ENCODE measurements at places on chromosomes 1 and 21. TPM values are rescaled to one million over a fixed set of nuclear protein-coding genes. Genes with fewer than 3 reads are reported as not detected.

The KLHDC8A gene
- total RNA-seq = 0.34 TPM

The HSPA6 gene
- total RNA-seq = 0.29 TPM

The DRAXIN gene
- total RNA-seq = 0.97 TPM

The SYPL2 gene
- 0.15 TPM for total RNA-seq

The EGLN1 gene
- 25.2 TPM for total RNA-seq

The PTPN22 gene
- 4.1 TPM for total RNA-seq

The LAPTM5 gene
- total RNA-seq = 0.21 TPM

The CADM3 gene
- total RNA-seq = 0.57 TPM

The CD1B gene
- total RNA-seq = not detected

The SPRR1A gene
- total RNA-seq = not detected

The TTC39A gene
- total RNA-seq = 0.06 TPM

The SPRR2G gene
- not detected for total RNA-seq

The LSS gene
- 25.3 TPM for total RNA-seq

The PROK1 gene
- not detected for total RNA-seq

The DENND2C gene
- total RNA-seq = 3.2 TPM

The E2F2 gene
- total RNA-seq = 37.1 TPM

The SLC2A5 gene
- total RNA-seq = not detected

The SAMD13 gene
- total RNA-seq = 1.9 TPM

The LCE3E gene
- total RNA-seq = not detected

The SPRR1B gene
- total RNA-seq = not detected

The MTOR gene
- total RNA-seq = 34.8 TPM

The CELA3A gene
- not detected for total RNA-seq

The AK4 gene
- total RNA-seq = 7.1 TPM

The S100A2 gene
- total RNA-seq = 88.6 TPM

The KCND3 gene
- not detected for total RNA-seq

The C1orf116 gene
- total RNA-seq = 0.11 TPM

The LEFTY2 gene
- total RNA-seq = not detected

The FAM151A gene
- not detected for total RNA-seq

The SYTL1 gene
- 1.2 TPM for total RNA-seq

The TRMT13 gene
- total RNA-seq = 49.1 TPM

The TCHHL1 gene
- total RNA-seq = not detected

The PODN gene
- not detected for total RNA-seq

The KRTAP21-2 gene
- total RNA-seq = not detected

The CTSS gene
- total RNA-seq = 29.7 TPM

The C1orf53 gene
- total RNA-seq = 28.6 TPM

The OLFML2B gene
- 0.29 TPM for total RNA-seq

The SPTA1 gene
- 0.06 TPM for total RNA-seq

The HPCA gene
- total RNA-seq = not detected

The BSND gene
- total RNA-seq = not detected

The CFAP141 gene
- total RNA-seq = not detected
